ENCODE measurements at places on chromosomes 11 and 22.

GRCh38 chr11:61472868-61473267, 35.7 kb upstream of the LRRC10B start:
- no peak for DNase-seq

DNA sequence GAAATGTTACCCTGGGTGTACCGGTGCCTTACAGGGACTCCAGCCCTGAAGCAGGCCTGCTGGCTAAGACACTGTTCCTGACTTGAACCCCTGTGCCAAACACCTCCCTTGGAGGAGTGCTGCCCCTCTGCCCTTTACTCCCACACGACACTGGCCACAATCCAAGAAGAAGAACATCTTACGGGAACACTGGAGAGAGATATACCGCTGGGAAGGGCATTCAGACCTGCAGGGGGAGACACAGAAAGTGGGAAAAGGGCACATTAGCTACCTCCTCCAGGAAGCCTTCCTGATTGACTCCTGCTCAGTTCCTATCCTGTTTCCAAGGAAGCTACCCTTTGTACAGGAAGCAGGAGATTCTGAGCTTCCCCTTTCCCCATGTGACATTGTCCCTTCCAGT, 18.7 kb downstream of the TMPRSS13 start:
- DNase-seq, result no peak

DNA sequence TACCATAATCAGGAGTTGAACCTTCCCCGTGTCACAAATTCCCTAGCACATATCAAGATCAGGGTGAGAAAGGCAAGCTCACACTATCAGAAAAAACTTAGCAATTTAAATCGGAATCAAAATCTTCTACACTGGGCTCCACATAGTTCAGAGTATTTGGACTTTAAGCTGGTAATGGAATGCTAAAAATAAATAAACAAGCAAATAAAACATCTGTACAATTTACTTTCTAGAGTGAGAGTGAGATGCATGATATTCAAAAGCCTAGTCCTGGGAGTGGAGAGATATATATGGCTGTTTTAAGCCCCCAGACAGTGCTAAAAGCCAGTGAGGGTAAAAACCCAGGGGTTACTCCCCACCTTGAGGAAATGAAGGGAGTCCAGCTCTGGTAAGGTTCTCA, 380.6 kb downstream of the SOX6 start:
- DNase-seq, result no peak

DNA sequence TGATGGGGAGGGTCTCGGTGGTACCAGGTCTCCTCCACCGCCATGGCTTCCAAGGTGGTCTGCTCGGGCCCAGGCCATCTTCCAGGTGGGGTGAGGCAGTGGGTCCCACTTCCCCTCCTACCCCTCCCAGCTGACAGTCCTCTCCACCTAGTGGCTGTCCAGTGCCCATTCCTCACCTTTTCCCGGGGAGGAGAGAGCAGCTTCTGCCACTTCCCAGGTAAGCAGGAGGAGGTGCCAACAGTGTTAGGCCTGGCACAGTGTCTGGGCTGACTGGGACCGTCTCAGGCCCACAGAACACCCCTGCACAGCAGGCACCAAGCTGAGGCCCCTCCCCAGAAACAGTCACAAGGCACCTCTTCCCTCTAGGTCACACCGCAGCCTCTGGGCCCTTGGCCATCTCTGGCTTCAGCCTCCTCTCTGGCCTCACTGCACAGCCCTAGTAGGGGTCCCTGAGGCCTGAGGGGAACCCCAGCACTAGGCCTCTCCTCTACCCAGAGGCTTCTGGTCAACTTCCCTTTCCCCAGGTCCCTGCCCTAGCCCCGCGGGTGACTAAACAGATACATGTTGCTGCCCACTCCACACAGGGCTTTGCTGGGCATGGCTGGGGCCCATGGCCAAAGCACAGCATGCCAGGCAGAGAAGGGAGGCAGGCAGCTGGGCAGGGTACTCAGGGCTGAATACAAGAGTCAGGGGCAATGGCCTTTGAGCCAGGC, 2.3 kb upstream of the ANKRD13D start:
- DNase-seq, result no peak

GRCh38 chr11:76228875-76229149, 22.5 kb upstream of the WNT11 start:
- DNase-seq, result no peak

DNA sequence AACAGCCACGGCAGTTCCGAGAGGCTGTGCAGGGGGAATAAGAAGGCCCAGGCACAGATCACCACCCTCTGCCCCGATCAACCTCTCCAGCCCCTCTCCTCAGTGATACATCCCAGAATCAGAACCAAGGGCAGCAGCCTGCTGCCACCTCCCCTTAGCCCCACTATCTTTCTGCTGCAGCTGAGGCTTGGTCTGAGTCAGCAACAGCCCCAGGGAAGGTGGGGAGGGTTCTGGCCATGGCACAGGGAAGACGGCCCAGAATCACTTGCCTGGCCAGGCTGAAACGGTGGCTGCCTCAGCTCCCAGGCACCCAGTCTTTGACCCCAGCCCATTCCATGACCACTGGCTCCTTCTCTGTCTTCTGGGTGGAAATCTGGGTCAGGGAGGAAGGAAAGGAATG, 2.3 kb downstream of the CHID1 start:
- no peak for DNase-seq

GRCh38 chr11:26011474-26011873, 320.5 kb upstream of the ANO3 start:
- DNase-seq, result no peak

- DNase-seq, result no peak
Measured at GRCh38 chr11:126352934-126353801, 2.3 kb upstream of the ST3GAL4 start.

DNA sequence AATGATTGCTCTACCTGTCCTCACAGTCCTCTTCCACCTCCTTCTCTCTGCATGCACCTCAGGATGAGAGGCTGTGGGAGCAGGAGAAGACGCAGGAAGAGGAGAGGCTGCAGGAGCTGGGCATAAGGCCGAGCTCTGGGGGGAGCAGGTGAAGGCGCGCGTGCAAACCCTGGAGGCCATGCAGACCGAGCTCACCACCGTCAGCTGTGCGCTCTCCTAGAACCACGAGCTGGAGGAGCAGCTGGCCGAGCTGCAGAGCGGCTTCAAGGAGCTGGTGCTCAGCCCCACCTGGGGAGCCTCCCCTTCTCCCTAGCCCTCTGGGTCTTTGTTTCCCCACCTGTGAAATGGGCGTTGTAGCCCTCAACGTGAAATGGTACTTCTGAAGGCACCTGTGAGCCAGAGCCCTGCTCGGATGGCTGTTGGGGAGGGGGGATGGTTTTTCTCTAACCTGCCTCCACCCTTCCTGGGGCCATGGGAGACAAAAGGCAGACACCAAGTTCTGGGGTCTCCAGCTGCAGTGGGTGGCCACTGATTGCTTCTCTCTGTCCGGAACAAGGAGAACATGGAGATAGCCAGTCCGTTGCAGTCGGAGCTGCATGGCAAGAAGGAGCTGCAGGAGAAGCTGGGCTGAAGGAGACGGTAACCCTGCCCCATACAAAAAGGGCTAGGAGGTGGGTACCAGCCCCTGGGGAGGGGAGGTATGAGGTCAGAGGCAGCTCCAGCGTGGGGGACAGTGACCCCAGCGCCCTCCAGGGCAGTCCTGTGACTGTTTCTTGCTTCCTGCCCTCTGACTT, 65.2 kb upstream of the A4GALT start:
- no peak for DNase-seq

DNA sequence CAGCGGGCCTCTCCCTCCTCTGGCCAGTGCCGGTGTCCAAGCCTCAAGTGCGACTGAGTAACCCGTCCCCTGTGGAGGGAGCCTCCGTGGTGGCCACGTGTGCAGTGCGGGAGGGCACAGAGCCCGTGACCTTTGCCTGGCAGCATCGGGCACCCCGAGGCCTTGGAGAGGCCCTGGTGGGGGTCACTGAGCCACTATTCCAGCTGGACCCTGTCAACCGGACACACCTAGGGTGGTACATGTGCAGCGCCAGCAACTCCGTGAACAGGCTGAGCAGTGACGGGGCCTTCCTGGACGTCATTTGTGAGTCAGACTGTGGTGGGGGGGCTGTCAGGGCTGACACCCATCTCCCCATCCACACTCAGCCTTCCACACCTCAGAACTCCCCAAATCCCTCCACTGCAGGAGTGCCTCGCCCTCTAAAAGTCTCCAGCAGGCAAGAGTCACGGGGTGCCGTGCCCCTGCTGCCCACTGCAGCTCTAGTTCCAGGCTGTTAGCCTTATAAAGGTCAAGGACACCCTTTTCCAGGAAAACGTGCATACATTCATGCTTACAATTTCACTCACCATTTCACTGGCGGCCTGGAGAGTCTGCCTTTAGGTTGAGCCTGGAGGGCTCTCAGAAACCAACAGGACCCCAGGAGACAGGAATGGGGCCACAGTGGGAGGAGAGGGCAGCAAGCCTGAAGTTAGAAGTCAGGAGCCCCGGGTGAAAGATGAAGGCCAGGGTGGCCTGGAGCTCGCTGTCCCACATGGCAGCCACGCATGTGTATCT, 2.6 kb downstream of the VSIG10L2 start:
- DNase-seq, result no peak

- DNase-seq, result no peak
Measured at GRCh38 chr11:105049481-105049880, 4.3 kb upstream of the CARD16 start.

GRCh38 chr11:105611572-105612441, 1.9 kb downstream of the GRIA4 start:
- no peak for DNase-seq

GRCh38 chr11:11701070-11701469, 79.3 kb upstream of the GALNT18 start:
- DNase-seq, result no peak

DNA sequence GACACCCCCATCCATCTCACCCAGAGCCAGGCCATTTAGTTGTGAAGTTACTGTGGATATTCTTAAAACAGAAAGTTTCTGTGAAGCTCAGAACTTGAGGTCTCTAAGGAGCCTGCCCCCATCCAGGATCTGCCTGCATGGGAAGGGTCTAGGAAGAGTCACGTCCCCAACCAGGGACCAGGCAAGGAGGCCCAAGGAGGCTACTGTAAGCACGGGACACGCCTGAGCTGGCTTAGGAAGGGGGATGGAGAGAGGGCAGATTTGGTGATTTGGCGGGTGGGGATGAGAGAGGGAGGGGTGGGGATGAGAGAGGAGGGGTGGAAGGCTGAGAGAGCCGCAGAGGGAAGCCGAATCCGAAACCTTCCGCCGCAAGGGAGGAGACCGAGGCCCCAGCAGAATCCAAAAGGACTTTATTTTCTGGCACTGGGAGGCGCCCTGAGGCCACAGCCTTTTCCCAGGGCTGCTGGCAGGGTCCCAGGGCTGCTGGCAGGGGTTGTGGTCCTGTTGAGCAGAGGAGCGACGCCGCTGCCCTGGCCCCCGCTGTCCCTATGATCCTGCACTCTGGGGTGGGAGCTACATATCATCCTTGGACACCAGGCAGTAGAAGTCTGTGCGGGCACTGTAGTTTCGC, 9.4 kb downstream of the SIGIRR start:
- DNase-seq, result no peak

DNA sequence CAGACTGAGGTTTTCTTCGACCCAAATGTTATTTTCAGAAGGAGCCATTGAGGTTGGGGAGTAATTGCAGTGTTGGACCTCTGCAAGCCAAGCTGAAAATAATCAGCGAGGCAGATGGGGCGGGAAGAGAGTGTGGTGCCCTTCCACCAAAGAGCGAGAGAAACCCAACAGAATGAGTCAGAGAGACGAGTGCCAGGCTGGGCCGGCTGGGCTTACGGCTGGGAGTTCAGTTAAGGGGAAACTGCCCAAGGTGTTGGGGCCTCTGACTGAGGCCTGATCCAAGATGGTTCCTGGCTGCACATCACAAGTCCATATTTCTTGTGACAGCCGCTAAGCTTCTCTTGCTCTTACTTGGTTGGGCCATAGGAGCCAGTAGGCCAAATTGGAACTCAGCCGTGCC, 30.4 kb upstream of the CREB3L1 start:
- DNase-seq, result no peak

- DNase-seq, result no peak
Measured at GRCh38 chr11:86537541-86538222, 134.7 kb downstream of the ME3 start.

GRCh38 chr11:19923626-19924025, 211.0 kb downstream of the NAV2 start:
- no peak for DNase-seq

DNA sequence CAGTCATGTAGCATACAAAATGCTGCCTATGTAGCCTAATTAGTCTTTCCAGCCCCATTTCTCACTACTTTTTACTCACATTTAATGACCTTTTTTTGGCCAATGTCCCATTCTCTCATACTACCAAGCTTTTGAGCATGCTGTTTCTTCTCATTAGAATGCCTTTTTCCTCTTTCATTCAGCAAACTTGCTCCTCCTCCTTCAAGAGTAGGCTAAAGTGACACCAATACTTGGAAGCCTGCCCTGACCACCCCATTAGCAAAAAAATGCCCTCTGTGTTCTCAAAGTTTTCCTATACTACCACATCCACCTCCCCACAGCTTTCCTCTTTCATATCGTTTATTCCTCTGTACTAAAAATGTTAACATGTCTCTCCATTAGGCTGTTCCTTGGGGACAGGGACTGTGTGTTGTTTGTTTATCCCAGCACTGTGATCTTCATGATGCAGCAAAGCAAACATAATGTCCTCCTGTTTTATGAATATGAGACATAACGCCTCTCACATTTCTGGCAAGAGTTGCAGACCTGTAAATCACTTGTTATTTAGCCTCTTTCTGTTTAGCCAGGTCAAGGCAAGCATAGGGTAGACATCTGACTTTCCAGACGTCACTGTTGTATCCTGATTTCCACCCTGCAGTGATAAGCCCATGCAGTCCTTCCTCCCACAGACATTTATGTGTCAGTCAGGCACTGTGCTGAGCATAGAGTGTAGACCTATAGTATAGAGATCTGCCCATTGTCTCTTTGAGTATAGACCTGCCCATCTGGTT, 62.0 kb upstream of the UCP3 start:
- DNase-seq, result no peak

DNA sequence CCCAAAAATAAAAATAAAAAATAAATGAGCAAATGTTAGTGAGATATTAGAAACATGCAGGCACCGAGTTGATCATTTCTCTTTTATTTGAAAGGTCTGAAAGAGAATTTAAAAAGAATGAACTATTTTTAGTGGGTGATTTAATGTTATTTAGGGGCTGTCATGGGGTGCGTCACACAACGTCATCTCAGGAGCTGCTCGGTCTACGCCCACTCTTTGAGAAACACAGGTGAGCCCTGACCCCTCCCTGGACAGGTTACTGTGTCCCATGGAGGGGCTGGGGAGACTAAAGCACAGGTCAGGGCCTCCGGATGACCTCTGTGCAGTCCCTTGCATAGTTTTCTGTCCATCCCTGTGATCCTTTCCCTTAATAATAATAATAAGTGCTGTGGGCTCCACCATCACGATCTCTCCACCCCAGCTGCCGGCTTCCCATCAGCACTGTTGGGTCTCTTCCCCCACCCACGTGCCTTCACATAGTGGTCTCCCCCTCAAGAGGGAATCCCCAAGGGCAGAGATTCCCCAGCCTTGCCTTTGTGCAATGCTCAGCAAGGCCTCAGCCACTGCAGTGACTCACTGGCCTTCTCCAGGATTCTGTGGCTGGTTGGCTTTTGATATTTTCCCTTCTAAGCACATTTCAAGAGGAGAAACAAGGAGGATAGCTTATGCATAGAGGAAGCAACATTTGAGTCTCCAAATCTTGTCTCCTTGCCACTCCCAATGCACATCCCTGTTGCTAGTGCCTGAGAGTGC, 159.9 kb downstream of the TTC17 start:
- no peak for DNase-seq

Measured in progenitor cell of endocrine pancreas (in vitro differentiated cells).